Activated CD8-positive, alpha-beta memory T cell treated with anti-CD3 and anti-CD28 coated beads for 1 hour (primary cell): ENCODE measurements at places on chromosomes 4 and X.

- no peak for DNase-seq
Observed at GRCh38 chrX:153647461-153648357, 706 bp downstream of the DUSP9 start.

DNA sequence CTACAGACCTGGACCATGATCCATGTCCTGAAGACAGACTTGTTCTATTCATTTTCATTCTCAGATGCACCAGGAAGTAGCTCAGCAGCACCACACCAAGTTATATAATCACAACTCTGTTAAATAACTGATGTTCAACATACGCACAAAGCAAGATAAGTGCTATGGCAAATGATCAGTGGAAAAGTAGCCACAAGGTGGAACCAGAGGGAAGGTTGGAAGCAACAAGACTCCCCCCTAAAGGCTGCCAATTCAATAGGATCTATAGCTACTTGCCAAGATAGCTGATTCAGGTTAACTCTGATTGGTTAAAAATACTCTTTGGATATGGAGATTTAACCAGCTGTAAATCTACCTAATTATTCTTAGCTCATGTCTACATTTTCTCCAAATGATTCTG, 23.7 kb upstream of the FAM47B start:
- no peak for DNase-seq

- no peak for DNase-seq
Observed at GRCh38 chr4:88730811-88731210, 33.2 kb upstream of the NAP1L5 start.

DNA sequence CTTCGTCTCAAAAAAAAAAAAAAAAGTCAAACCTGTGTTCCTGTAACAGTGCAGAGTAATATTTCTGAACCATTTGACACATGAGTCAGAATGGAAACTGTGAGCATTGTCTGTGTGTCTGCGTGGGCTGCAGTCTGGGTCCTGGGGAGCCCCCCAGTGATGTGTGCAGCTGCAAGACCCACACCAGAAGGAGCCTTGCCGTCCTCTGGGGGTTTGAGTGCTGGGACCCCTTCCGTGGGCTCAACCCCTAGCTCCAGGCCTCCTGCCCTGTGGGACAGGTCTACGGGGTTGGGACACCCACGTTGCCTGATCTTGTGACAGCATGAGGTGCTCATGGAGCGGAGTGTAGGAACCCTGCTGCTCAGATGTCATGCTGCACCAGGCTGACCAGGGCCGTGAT, 43.7 kb downstream of the DDX3X start:
- no peak for DNase-seq

DNA sequence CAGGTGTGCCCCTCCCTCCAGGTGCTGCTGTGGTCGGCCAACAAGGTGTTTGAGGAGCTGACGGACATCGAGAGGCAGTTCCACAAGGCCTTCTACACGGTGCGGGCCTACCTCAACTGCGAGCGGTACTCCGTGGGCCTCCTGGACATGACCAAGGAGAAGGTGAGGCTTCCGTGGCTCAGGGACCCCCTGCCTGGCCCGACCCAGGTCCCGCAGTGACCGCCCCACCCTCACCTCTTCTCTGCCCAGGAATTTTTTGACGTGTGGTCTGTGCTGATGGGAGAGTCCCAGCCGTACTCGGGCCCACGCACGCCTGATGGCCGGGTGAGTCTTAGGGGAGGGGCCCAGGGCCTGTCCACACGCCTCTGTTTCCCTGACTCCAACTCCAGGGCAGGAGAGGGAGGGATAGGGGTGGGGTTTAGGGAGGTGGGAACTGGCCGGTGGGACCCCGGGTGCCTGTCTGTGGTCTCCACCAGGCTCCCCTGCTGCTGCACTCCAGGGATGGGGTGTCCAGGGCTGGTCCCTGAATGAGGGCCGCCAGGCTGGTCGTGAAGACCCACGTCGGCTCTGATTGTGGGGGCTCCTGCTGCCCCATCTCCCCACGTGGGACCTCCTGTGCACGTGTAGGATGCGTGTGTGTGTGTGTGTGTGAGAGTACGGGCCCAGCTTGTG, 20.1 kb downstream of the ATP5ME start:
- no peak for DNase-seq

DNA sequence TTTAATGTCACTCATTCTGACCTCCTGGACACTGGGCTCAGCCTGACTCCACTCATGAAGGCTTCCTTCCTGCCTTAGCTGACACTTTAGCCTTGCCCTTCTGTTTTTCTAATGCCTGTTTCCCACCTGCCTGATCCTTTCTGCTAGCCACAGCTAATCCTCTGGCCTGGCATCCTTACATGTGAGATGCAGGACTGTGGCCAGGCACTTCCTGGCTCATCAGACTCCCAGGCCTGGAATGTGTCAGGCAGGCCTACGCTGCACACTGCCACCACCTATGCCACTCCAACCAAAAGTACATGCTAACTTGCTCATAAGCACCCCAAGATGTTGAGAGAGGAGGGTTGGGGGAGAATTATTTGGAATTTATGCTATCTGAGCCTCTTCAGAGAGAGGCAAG, 138.8 kb upstream of the NALF2 start:
- DNase-seq = no peak

DNA sequence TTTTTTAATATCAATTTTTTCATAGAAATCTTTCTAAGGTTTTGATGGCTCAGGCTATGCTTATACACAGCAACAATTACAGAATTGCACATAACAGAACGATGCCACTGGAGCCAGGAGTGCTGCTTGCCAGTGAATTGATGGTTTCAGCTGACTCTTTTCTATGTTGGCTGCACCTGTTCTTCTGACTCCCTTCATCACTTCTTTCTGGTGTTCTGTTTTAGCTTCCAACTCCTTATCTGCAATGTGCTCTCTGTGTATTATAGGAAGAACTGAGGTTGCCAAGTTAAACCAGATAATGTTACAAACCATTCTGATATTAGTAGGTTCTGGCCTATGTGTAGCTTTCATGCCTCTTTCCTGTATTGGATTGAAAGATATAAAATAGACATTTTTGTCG, 11.6 kb upstream of the VEGFD start:
- no peak for DNase-seq

DNA sequence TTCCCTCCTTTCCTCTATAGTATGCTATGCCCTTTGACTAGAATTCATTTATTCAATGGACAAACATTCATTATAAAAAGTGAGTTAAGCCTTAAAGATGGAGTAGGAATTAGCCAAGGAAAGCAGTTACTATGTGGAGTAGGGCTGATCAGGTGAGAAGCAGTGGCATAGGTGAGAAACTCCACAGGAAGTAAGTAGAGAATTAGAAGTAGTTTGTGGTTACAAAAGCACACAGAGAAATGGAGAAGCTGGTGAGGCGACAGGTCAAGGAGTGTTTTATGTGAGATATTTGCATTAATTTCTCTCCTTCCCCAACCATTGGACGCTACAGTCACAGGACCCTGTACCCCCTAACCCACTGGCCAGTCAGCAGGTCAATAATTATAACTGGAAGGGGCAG, 30.6 kb downstream of the SETD7 start:
- DNase-seq = no peak

- no peak for DNase-seq
Observed at GRCh38 chr4:39657465-39657864, 18.8 kb upstream of the SMIM14 start.

DNA sequence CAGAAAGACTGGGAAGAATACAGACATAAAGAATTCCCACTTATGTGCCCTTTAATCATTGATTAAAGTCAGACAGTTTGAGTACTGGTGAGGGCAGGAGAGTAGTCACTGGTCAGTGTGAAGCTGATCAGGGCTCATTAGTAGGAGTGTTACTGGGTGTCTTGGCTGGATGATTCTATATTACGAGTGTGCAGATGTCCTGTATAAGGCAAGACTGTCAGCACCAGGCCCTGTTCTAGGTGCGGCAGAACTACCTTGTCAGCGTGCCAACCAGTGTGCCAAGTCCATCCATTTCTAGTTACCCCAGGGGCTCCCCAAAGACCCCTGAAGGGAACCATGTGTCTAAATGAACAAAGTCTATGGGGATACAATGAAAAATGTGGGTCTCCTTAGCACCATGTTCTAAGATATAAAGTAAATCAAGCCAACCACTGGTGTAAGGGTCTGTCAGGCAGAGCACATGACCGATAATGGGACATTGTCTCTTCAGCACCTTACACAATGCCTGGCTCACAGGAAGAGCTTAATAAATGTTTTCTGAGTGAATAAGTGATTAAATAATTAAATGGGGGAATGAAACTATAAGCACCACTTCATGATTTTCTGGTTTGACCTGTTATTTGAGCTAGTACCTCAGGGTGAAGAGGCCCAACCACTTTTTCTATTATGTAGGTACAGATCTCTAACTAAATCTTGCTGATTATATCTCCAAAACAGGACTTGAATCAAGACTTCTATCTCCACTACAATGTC, 205.0 kb downstream of the CAMK2D start:
- no peak for DNase-seq

DNA sequence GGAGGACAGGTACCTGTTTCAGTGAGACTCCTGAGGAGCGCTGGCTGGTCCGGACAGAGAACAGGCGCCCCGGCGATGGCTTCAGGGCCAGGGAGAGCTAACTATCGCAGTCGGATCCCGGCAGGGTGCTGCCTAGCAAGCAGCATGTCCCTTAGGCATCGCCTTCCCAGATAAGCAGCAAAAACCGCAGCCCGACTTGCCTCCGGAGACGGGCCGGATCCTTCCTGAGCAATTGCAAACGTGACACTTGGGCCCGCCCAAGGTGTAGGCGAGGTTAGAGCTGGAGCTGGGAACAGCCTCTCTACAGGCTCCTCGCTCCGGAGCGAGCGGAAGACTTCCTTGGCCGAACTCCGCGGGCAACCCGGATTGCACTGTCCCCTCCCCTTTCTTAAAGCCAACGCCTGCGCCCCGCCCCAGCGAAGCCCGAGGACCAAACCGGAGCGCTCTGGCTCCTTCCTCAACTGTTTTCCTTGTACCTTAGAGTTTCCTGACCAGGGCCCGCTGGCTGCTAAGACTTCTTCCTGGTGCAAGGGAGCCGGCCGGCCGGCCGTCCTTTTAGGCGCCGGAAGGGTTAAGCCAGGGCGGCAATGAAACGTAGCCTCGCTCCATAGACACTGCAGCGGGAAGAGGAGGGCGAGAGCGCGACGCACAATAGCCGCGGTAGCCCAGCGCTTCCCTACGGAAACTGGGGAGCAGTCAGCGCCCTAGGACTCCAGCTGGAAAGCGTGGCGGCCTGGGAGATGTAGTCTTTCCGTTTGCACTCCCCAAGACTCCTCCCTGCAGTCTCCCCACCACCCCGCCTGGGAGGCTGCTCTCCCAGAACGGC, at the start of gene OPHN1:
Gene OPHN1, minus strand, starts transcription at position 341 of the 826 bp plus-strand sequence. CDS start 475 bp downstream, outside the sequence.
- no peak for DNase-seq

- no peak for DNase-seq
Observed at GRCh38 chr4:165539801-165540200, 161.0 kb downstream of the CPE start.

DNA sequence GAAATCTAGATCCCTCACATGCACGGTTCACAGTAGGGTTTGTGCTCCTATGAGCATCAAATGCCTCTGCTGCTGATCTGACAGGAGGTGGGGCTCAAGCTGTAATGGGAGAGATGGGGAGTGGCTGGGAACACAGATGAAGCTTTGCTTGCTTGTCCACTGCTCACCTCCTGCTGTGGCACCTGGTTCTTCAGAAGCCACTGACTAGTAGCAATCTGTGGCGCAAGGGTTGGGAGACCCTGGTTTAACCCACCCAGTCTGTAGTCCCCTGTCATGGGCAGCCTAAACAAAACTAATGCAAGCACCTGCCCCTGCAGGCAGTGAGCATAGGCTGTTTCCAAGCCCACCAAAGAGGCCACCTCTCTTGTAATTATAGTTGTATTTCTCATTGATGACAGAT, 116.6 kb downstream of the SHOX start:
- DNase-seq = no peak

DNA sequence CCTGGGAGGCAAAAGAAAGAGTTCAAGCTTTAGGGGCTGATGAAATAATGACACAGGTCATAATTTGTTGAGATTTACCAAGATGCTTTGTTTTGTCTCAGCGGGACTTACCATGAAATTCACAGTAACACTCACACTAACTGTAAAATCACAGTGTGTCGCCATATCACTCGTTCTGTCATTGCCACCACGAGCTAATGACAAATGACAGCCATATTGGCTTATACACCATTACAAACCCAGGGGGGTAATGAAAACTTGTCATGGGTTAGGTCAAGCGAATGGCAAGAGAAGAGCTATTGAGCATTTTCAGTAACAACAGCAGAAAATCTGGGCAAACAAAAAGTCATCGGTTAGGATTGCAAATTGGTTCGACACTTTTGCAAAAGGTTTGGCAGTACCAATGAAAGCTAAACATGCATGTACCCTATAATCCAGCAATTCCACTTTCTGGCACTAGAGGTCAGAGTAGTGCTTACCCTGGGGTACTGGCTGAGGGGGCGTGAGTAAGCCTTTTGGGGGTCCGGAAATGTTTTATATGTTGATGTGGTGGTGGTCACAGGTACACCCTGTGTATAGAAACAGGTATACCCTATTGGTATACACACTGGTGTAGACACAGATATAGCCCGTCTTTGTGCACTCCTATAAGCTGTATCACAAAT, 83.9 kb upstream of the RAI2 start:
- DNase-seq = no peak

GRCh38 chr4:112731715-112732114, 94.8 kb downstream of the LARP7 start:
- no peak for DNase-seq

DNA sequence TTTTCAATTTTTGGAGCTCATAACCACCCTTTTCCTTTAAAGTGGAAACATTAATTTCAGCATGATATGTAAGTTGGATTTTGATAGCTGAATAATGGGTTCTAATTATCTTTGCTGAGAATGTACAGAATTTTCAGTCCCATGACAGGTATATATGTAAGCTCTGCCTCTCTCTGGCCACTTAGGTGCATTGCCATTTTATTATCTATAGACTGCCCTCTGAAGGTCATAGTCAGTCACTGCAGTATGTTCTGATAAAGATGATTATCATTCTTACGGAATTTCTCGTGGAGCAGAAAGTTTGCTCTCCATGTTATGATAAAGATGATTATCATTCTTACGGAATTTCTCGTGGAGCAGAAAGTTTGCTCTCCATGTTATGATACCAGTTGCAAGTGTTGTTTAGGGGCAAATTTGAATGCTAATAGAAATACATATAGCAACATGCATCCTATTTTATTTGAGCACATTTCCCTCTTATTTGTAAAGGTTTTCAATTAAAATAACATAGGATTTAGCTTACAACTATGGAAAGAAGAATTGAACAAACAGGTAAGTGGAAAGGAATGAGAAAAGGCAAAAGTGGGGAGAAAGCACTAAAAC, 10.4 kb downstream of the AFP start:
- no peak for DNase-seq

- no peak for DNase-seq
Observed at GRCh38 chrX:5084279-5084678, 1144.4 kb downstream of the NLGN4X start.

- DNase-seq = no peak
Observed at GRCh38 chr4:156312261-156312847, 358.7 kb upstream of the CTSO start.
